Fibroblast of skin of right biceps (primary cell): ENCODE measurements at places on chromosomes 1 and 21.

- no peak for DNase-seq
Observed at GRCh38 chr1:32693455-32694174, 9.0 kb downstream of the SYNC start.

GRCh38 chr1:84643183-84643582, 47.1 kb downstream of the SSX2IP start:
- DNase-seq, result no peak

DNA sequence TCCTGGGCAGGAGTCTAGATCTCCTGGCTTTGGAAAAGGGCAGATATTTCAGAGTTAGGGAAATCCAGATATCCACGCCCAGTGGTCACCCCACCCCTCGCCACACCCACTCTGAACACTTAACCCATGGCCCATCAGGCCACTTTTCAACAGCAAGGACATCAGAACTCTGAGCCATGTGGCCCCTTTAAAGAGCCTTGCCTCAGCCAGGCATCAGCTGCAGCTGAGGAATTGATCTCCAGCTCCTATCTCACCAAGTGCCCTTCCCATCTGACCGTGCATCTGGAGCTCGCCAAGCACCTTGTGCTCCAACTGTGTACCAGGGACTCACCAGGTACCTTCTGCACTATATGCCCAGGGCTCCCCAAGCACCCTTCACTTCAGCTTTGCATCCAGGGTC, 20.2 kb upstream of the SH2D2A start:
- no peak for DNase-seq

- DNase-seq, result no peak
Observed at GRCh38 chr1:115809076-115809475, 31.9 kb downstream of the NHLH2 start.

DNA sequence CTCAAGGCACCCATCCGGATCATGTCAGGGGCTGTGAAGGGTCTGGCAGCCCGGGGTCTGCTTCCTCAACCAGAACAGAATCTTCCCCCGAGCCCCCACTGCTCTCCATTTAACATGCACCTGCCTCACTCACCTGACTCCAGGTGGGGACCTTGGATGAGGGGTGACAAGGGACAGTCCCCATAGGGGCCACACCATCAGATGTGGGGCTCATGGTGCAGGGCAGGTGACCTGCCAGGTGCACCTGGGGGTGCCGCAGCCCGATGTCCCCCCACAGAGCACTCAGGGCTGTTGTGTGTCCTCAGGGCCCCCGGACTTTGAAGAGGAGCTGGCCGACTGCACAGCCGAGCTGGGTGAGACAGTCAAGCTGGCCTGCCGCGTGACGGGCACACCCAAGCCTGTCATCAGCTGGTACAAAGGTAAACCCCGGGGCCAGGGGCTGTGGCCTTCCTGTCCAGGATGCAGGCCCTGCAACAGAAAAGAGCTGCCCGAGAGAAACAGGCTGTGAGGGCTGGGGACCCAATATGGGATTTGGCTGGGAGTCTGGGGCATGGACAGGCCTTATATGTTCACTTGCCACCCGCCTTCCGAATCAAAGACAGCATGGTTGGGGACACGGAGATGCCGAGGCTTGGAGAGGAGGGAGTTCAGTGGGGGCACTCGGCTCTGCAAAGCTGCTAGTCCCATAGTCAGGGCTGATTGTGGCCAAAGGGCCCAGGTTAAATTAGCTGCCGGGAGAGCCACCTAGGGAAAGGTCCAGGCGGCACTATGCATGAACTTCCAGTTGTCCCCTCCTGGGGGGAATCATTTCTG, 64.6 kb downstream of the TRIM11 start:
- no peak for DNase-seq

- no peak for DNase-seq
Observed at GRCh38 chr1:44447051-44447810, 42.2 kb downstream of the RNF220 start.

- no peak for DNase-seq
Observed at GRCh38 chr21:27045281-27045985, 78.5 kb upstream of the ADAMTS5 start.

- DNase-seq, result no peak
Observed at GRCh38 chr1:226675715-226676357, 63.2 kb downstream of the ITPKB start.

DNA sequence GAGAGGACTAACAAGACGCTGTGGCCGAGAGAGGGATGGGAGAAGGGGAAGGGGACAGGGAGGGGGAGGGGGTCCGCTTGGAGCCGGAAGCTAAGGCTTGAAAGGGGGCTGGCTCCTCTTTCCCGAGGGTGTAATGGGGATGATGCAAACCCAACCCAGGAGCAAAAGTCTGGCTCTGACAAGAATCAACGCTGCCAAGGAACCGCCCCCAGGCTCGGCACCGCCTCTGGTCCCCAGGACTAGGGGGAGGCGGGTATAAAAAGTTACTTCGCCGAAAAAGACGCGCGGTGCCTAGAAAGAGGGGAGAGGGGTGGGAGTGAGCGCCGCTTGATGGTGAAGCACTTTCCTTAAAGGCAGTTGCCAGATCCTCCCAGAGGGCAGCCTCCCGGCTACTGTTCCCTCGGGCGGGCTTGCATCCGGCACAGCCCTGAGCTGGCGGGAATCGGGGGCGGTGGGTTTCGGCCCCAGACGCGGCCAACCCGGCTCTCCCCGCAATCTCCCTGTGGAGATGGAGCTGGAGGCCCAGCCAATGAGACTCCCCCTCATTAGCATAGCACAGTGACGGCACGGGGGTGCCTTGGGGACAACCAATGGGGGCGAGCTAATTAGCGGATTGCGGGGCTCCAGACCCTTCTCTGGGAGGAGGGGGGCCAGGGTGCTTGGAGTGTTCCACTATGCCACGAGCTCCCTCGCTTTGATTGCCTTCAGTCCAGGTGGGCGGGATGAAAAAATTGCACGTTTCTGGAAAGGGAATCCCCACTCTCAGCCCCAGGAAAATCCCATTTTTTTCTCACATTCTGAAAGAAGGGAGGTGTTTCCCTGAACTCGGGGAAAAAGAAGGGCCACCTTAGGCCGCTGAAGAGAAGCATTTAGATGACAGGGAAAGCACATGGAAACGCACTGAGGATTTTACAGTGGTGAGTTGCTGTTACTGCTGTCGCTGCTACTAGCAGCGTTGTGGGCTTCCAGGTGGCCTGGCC, at the start of gene KCNT2:
KCNT2 (minus strand) TSS at position 51 of the 980 bp plus-strand sequence. CDS start 131 bp downstream, outside the sequence.
- DNase-seq, result peak; percentile 65

- DNase-seq, result no peak
Observed at GRCh38 chr1:154864189-154864975, 5.7 kb downstream of the KCNN3 start.

DNA sequence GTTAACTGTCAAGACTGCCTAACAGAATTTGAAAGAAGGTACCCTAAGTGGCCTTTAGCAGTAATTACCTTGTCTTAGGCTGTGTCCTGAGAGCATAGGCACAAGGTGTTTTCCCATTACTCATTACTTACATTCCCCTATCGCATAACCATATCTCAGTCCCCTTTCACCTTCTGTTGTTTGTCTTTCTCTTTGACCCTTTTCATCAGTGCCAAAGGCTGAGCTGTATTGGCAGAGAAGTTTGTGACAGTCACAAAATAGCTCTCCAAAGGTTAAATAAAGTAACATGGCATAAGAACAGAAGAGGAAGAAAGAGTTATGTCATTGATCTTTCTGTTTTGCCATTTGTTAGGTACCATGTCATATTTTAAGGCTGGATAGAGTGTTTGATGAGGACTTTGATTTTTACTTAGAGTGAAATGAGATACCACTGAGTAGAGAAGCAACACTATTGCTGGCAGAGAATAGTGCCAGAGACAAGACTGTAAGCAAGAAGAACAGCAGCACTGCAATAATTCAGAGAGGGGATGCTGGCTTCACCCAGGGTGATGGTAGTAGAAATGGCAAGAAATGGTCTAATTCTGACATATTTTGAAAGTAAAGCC, 497.8 kb downstream of the TTLL7 start:
- no peak for DNase-seq

GRCh38 chr1:89807503-89807902, 13.3 kb upstream of the LRRC8D start:
- no peak for DNase-seq

- peak; percentile 57 for DNase-seq
Observed at GRCh38 chr21:33266050-33266788, at the start of gene IL10RB. Gene IL10RB (plus strand): TSS chr21:33266367. CDS start chr21:33266466, 99 bp downstream.

DNA sequence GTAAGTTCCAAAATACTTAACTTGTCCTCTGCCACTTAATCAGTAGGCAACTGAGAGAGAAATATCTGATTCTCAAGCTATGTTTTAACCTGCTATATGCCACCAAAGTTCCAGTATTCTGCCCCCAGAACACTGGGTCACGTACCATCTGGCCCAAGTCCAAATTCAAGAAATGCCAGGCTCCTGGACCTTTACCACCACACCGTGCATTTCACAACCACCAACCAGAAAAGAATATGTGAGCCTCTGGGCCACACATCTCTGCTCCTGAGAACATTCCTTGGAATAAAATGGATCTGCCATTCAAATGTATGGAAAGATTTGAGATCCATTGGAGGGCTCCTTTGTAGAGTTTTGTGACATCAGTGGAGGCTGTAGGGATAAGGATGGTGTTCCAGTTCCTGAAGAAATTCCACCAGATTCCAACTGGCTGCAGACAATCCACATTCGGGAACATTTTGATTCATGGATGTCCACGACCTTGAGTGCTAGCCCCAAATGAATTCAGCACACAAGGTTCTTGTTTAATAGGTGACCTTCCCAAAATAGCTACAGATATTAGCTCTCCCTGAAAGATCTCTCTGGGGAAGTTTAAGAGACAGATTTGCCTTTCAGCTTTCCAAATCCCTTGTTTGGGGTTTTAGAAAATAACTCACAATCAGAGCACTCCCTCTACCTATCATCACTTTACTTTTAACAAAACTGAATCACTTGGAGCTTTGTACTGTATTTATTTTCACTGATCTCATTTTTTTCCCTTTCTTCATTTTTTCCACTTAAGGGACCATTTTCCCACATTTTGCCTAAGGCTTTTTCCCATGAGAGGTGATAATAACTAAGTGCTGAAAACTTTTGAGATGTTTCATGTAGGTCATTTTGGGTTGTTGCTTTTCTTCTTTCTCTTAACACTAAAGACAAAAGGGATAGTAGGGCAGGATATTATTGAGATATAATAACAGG, 128.4 kb upstream of the ZC3H11B start:
- DNase-seq, result no peak

GRCh38 chr1:37853157-37853556, 6.2 kb downstream of the MTF1 start:
- DNase-seq, result no peak

DNA sequence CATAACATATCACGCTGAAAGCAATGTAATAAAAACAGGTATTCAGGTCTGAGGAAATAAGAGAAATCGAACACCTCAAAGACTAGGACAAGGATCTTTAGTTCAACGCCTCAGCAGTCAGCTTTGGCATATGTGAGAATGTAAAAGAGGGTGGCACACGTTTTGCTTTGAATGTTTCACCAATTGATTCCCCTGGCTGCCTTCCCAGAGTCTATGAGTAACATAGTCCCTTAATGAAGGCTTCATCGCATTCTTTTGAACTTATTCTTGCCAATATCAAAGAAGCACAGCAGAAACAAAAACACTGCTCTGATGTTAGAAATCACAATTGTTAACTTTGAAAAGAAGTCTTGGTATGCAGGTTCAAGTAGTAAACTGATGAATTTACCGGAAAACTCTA, 764.8 kb downstream of the ADGRL2 start:
- peak; percentile 89 for DNase-seq

- peak; percentile 53 for DNase-seq
Observed at GRCh38 chr1:207049974-207050391, 1.0 kb downstream of the YOD1 start.

- DNase-seq, result no peak
Observed at GRCh38 chr1:67645495-67646144, 39.4 kb upstream of the GADD45A start.

GRCh38 chr1:71414179-71414578, 333.3 kb upstream of the ZRANB2 start:
- peak; percentile 3 for DNase-seq

DNA sequence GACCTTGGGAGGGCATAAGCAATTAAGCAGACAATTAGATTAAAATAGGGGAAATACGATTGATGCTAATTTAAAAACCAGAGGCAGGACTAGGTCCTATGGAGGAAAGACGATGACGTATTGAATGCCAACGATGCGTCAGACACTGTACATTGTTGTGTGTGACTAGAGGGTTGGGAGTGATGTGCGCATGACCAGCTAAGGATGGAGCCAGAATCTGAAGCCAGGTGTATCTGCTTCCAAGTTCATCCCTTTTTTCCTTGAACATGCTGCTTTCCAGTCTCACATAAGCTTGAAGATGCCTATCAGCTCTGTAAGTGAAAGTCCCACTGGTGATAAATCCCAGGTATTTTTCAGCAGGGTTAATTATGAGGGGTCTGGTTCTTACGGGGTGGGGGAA, 576.2 kb downstream of the MATN1 start:
- no peak for DNase-seq

- DNase-seq, result peak; percentile 32
Observed at GRCh38 chr21:29144736-29145353, 14.4 kb downstream of the MAP3K7CL start.

- no peak for DNase-seq
Observed at GRCh38 chr1:153519242-153519641, 16.5 kb downstream of the S100A6 start.

DNA sequence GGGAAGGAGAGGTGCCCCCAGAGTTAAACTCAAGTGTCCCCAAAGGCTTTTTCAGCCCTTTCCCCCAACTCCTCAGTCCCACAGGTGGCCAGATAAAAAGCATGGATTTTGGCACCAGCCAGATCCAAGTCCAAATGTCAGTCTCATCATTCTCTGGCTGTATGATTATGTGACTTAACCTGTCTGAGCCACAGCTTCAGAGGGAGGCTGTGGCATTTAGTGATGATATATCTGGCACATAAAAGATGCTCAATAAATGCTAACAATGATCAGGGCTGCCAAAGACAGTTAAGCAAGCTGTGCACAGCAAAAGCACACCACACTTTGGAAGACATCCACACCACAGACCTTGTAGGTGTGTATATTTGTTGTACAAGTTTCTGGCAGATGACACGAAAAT, 5.6 kb upstream of the PADI3 start:
- no peak for DNase-seq

- peak; percentile 95 for DNase-seq
Observed at GRCh38 chr1:155322953-155323728, 2.4 kb downstream of the RUSC1 start.

- DNase-seq, result no peak
Observed at GRCh38 chr1:229192853-229193252, 78.1 kb upstream of the RAB4A start.
